Pulmonary artery endothelial cell (primary cell): ENCODE measurements at places on chromosomes 1 and 21. TPM values are rescaled to one million over a fixed set of nuclear protein-coding genes. Genes with fewer than 3 reads are reported as not detected.

DNA sequence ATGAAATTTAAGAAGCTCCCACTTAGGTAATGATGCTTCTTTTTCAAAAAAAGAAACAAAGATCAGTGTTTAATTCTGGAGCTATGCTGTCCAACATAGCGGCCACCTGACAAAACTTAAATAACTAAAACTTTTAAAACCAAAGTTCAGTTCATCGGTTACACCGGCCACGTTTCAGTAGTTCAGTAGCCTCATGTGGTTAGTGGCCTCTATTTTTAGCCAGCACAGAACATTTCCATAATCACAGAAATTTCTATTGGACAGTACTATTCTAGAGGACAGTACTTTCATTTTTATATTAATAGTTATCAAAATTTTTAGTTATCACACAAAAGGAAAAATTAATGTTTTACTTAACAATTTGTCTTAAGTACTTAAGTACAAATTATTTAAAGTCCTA is 141.0 kb downstream of the USP25 start:
- DNase-seq: no peak

- DNase-seq: no peak
Measured at GRCh38 chr1:2408859-2409276, 3.5 kb downstream of the PEX10 start.

- DNase-seq: no peak
Measured at GRCh38 chr1:24327891-24328290, 8.7 kb downstream of the GRHL3 start.

GRCh38 chr1:67889953-67890567 is 56.8 kb upstream of the GNG12 start:
- peak; percentile 90 for DNase-seq

INAVA gene
- total RNA-seq: not detected in 2 replicates

DNA sequence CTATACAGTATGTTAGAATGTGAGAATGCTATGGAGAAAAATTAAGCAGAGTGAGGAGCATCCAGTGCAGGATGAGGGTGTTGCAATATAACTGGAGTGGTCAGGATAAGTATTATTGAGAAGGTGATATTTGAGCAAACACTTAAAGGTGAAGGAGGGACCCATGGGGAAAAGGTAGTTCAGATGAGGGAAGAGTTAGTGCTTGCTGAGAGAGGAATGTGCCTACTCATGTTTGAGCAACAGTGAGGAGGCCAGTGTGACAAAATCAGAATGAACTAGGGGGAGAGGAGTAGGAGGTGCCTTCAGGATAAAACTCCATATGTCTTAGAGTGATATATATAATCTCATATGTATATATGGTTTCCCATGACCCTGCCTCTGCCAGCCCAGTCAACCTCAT is 6.2 kb upstream of the TRIM45 start:
- DNase-seq: no peak

B4GALT2 gene
- total RNA-seq: 75.5 and 100 TPM in 2 replicates

GRCh38 chr1:87795615-87796337 is 467.1 kb downstream of the LMO4 start:
- DNase-seq: no peak

DNA sequence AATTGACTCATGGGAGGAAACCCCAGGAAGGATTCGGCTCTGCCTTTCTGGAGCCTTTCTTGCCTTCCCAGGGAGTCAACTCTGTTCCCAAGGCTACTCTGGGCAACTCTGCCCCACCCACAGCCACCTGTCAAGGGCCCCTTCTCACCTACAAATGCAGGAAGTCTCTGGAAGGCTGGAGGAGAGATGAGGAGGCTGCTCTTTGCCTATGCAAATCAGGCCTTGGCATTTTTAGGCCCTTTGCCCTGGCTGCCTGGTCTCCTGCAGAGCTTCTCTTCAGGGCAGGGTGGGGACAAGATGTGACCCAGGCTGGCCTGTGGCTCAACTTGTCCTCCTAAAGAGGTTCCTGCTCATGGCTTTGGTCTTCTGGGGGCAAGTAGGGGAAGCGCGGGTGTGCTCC is 5.4 kb downstream of the SLC6A9 start:
- DNase-seq: no peak

- DNase-seq: no peak
Measured at GRCh38 chr1:100539836-100540536, 2.0 kb downstream of the GPR88 start.

ATP1A2 gene
- total RNA-seq: not detected in 2 replicates
